ENCODE measurements at places on chromosomes 4 and X. TPM values are rescaled to one million over a fixed set of nuclear protein-coding genes. Genes with fewer than 3 reads are reported as not detected.

Gene HTN3
- not detected for total RNA-seq

Gene GPRIN3
- total RNA-seq, result 2.5 TPM

Gene FAT4
- 1.0 TPM for total RNA-seq

Gene MCTS1
- total RNA-seq, result 21.9 TPM

Gene MAGEA8
- total RNA-seq, result not detected

Gene TLR1
- 25.3 TPM for total RNA-seq

Gene SOWAHD
- not detected for total RNA-seq

Gene KIAA1210
- total RNA-seq, result not detected

Gene XPNPEP2
- total RNA-seq, result 0.22 TPM

Gene GPR82
- not detected for total RNA-seq

Gene MRPL1
- 8.0 TPM for total RNA-seq

Gene ZNF711
- total RNA-seq, result 2.0 TPM

Gene P2RY8
- total RNA-seq, result 0.49 TPM

Gene MTMR8
- 1.2 TPM for total RNA-seq

Gene F8A1
- 15.7 TPM for total RNA-seq

Data from pancreas (tissue), 10 donors.